ENCODE measurements at places on chromosomes 13 and 19.

GRCh38 chr19:55285229-55285890, 1.6 kb downstream of the BRSK1 start:
- DNase-seq: peak; percentile 63

- no peak for DNase-seq
These were observed 7.0 kb upstream of the SEMA6B start for GRCh38 chr19:4566402-4567051.

GRCh38 chr19:53882391-53883050, 524 bp downstream of the PRKCG start:
- peak; percentile 52 for DNase-seq

DNA sequence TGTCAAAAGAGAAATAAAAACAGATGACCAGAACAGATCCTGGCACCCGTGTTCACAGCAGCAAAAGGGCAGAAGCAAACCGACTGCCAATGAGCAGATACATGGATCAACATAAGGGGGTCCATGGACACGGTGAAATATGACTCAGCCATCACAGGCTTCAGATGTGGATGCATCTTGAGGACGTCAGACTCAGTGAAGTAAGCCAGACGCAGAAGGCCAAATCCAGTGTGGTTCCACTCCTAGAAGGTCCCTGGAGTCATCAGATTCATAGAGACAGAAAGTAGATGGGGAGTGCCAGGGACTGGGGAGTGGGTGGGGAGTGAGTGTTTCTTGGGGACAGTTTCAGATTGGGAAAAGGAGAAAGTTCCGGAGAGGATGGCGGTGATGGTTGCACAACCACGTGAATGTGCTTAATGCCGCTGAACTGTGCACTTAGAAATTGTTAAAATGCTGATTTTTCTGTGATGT, 28.8 kb upstream of the SEMA6B start:
- peak; percentile 19 for DNase-seq

DNA sequence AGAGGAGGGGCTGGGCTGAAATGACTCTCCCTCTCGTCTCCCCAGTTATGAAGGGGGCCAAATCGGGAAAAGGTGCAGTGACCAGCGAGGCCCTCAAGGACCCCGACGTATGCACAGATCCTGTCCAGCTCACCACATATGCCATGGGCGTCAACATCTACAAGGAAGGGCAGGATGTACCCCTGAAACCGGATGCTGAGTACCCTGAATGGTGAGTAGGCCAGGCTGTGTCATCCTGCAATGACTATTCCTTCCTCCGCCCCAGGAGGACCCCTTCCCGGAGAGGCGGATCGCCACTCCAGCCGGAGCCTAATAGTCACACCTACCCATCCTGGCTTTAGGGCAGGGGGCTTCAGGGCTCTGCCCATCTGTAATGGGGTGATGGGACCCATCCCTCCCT, 2.6 kb downstream of the MRPL54 start:
- DNase-seq: no peak

DNA sequence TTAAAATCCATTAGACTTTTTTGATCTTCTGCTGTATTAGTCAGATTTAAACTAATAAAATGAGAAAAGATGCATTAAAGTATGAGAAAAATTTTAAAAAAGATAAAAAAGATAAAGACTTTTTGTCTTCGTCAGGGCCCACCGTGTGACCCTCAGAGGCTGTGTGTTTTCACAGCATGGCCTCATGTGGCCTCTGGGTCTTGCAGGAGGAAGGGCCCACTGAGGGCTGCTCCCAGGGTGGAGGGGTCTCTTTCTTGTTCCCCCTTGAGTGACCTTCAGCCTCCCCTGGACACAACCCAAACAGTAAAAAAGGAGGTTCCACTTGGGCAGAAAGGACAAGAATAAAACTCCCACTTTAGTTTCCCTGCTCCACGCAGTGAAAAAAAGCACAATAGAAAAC, 57.1 kb upstream of the RANBP3 start:
- no peak for DNase-seq

DNA sequence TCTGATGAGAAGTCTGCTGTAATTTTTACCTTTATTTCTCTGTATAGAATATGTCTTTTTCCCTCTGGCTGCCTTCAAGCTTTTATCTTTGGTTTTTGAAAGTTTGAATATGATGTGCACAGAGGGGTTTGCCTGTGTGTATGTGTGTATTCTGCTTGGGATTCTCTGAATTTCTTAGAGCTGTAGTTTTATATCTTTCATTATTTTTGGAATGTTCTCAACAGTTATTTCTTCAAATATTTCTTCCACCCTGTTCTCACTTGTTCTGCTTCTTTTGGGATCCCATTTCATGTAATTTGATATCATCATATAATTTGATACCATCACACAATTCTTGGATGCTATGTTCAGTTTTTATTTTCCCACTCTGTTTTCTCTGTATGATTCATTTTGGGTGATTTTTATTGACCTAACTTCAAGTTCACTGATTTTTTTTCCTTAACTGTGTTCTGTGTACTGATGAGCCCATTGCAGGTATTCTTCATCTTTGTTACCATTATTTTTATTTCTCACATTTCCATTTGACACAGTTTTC, 7.5 kb downstream of the COG3 start:
- no peak for DNase-seq

GRCh38 chr13:30799356-30799824, 64.0 kb downstream of the ALOX5AP start:
- DNase-seq: no peak

GRCh38 chr13:59358014-59358413, 805.7 kb downstream of the DIAPH3 start:
- no peak for DNase-seq

DNA sequence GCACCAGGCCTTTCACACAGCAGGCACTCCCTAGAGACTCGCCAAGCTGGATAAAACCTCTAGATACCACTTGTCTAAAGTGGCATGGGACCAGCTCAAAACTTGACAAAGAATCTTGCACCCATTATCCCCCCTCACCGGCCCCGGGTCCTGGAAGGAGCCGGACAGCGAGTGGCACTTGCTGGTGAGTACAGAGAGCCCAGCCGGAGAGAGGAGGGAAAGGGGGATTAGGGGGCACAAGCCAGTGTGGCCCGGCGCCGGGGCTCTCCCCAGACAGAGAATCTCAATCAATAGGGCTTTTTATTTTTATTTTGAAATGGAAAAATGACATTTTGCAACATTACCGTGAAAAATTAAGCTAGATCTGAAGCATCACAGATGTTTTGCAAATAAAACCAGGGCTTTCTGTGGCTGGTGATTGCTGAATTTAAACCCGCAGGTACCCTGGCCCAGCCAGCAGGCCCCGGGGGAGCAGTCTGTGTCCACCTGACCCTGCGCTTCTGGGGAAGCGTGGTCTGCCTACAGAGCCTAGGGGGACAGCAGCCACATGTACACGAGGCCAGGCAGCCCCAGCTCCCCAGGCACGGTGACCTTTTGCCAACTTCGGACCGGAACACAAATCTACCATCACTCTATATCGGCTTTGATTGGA, 10.0 kb upstream of the VSTM2B start:
- no peak for DNase-seq

DNA sequence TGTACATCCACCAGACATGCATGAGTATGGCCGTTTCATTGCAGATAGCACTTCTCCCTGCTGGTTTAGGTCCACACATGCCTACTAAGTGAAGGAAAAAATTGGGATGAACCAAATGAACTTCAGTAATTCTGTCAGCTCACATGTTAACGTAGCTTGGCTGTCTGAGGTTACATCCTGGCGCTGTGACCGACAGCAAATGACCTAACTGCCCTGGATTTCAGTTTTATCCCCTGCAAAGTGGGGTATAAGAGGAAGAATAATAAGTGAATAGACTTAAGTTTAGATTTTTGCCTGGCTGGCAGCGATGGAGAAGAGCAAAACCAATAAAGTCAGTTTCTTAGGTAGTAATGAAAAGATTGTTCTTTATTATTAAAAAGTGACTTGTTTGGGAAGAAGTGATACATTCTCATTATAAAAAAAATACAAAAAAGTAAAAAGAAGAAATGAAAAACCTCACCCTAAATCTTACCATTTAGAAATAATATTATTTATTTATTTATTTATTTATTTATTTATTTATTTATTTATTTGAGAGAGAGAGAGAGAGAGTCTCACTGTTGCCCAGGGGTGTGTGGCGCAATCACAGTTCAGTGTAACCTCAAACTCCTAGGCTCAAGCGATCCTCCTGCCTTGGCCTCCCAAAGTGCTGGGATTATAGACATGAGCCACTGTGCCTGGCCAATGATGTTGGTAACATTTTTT, 4.2 kb upstream of the RNF113B start:
- DNase-seq: no peak

- no peak for DNase-seq
These were observed 846 bp downstream of the ZNF790 start for GRCh38 chr19:36837176-36837905.

GRCh38 chr19:13930402-13930801, 7.8 kb downstream of the PODNL1 start:
- peak; percentile 55 for DNase-seq
